Right renal pelvis (tissue), 4 donors: ENCODE measurements at places on chromosomes 16 and 17. TPM values are rescaled to one million over a fixed set of nuclear protein-coding genes. Genes with fewer than 3 reads are reported as not detected.

DNA sequence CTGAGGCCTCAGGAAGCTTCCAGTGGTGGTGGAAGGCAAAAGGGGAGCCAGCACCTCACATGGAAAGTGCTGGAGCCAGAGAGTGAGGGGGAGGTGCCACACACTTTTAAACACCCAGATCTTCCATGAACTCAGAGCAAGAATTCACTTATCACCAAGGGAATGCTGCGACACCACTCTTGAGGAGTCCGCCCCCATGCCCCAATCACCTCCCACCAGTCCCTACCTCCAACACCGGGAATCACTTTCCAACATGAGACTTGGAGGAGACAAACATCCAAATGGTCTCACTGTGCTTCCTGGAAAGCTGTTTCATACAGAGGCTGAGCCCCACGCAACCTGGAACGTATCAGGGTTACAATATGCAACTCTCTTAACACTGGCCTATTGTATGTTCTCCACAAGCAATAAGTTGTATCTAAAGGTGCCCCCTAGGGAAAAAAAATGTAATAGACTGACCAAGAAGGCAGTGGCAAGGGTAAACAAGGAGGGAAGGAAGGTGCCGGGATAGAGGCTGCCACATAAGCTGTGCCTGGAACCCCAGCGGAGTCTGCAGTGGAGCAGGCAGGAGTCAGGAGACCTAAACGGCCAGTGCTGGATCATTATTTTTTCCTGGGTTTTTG is 106.7 kb upstream of the FOXF1 start:
- DNase-seq, result no peak

- DNase-seq, result no peak
These were observed 7.4 kb downstream of the ACD start for GRCh38 chr16:67652578-67653127.

SLC16A11 gene
- 0.54 TPM for polyA plus RNA-seq

- DNase-seq, result peak; percentile 22
These were observed 805 bp upstream of the C16orf95 start for GRCh38 chr16:87317750-87318644.

DNA sequence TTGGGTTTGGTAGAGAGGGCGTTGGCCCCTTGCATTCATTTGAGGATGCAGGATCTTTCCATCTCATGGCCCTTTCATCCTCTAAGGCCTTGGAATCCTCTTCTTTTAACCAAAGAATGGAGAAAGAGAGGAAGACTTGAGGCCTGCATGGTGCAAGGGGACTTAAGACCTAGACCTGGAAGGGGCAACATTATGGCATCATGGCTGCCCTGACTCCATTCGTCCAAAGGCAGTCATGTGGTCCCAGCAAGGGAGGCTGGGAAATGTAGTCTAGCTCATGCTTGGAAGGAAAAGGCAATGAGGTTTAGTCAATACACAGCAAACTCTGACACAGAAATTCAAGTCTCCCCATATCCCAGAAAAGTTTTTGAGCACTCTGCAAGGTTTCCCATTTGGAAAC is 30.7 kb upstream of the CDRT4 start:
- no peak for DNase-seq

DNA sequence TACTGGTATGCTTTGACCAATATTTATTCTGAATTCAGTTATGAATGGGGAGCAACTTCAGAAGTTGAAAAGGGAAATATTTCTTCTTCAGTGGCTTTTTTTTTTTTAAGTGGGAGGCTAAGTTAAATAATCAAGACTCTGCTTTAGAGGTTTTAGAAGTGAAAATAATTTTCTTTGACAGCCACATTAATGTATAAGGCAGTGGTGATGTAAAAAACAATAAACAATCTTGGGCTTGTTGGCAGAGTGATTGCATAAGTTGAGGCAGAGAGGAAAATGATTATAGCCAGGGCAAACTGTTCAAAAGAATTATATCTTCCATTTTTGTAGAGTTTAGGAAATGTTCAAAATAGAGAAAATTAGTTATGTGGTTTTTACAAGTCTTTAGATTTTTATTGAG is 5.4 kb upstream of the KRT12 start:
- DNase-seq, result no peak

AMDHD2 gene
- 26.5 TPM for polyA plus RNA-seq

- DNase-seq, result no peak
These were observed 31.9 kb downstream of the NMT1 start for GRCh38 chr17:45092911-45093430.

- DNase-seq, result no peak
These were observed 45.7 kb upstream of the CSNK2A2 start for GRCh38 chr16:58243528-58244004.

PITPNM3 gene
- 11.2 TPM for polyA plus RNA-seq

- DNase-seq, result no peak
These were observed 52.6 kb downstream of the CCDC57 start for GRCh38 chr17:82160075-82160474.

GLIS2 gene
- 43.0 TPM for polyA plus RNA-seq
